CD4-positive, alpha-beta T cell treated with Interleukin-4 for 4 hours (primary cell): ENCODE measurements at places on chromosomes 4 and X.

DNA sequence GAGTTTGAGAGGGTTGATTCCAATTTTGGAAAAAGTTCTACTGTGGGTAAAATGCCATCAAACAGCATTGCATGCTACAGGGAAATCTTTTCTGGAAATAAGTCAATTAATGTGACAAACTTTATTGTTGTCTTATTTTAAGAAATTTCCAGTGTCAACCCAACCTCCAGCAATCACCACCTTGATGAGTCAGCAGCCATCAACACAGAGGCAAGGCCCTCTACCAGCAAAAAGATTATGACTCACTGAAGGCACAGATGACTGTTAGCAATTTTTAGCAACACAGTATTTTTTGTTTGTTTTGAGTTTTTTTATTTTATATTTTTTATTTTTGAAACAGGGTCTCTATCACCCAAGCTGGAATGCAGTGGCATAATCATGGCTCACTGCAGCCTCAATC lies 165.4 kb upstream of the C1QTNF7 start:
- DNase-seq, result no peak

DNA sequence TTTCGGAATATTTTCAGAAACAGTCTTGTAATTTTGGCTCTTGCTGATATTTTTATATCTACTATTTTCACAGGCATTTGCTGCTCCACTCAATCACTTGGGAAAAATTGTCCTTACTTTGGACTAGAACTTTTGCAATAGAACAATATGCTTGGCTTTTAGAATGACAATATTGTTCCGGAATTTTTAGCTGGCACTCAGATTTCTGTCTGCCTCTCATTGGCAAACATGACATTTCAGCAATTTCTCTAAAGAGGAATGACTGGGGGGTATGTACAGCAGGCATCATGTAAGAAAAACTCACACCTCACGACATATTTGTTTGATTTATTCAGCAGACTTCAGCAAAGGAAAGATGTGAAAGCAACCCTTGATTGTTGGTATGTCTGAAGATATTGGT lies 243.6 kb upstream of the GPRIN3 start:
- DNase-seq, result no peak

- no peak for DNase-seq
Observed at GRCh38 chr4:173801361-173801760, 271.3 kb upstream of the HAND2 start.

GRCh38 chrX:97895751-97896150 lies 1012.0 kb downstream of the RPA4 start:
- no peak for DNase-seq

- DNase-seq, result no peak
Observed at GRCh38 chr4:117387072-117387471, 301.7 kb upstream of the TRAM1L1 start.

DNA sequence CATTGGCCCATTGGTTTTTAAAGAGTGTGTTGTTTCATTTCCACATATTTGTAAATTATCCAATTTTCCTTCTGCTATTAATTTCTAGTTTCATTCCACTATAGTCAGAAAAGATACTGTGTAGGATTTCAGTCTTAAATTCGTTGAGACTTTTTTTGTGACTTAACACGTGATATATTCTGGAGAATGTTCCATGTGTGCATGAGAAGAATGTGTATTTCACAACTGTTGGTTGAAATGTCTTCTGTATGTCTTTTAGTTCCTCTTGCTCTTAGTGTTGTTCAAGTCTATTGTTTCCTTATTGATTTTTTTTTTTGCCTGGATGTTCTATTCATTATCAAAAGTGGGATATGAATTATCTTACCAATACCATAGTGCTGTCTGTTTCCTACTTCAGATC lies 606.9 kb downstream of the RPA4 start:
- DNase-seq, result no peak

GRCh38 chr4:36651253-36651652 lies 369.8 kb downstream of the DTHD1 start:
- no peak for DNase-seq

DNA sequence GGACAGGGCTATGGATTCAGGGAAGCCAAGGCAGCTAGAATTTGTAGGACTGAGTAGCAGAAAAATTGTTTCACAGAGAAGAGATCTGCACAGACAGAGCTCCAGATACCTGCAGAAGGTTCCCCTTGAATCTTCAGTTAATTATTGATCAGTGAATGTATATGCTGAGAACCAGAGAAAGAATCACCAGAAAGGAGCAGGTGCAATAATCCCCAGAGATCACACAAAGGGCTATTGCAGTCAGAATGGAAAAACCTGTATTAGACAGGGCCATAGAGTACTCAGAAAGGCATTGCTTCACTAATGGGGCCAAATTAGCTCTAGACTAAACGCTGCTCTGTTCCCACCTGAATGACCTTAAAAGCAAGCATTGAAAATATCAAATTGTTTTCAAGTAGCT lies 35.5 kb upstream of the SMAD1 start:
- no peak for DNase-seq

GRCh38 chr4:171676555-171677215 lies 136.5 kb upstream of the GALNTL6 start:
- no peak for DNase-seq

DNA sequence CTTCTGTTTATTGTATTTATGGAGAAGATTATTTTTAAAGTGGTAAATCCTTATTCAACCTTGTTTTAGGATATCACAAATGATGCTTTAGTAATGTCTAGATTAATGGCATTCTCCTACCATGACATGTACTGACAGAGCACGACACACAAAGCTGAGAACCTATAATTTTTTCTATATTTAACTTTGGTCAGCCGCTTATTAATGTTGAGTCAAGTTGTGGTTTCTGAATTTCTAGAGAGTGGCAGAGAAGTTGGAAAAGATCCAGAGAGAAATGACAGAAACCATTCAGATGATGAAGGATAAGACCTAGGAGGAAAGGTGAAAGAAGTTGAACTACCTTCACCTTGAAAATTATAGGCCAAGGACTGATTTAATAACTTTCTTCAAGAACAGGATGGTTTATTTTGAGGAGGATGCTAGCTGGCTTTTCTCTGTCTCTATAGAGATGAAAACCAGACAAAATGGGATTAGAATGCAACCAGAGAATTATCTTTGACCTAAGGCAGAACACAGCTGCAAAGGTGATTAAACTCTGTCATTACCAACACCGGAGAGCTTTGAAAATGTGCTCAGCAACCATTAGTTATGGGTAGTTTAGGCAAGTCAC lies 62.6 kb upstream of the TSPAN5 start:
- DNase-seq, result no peak

DNA sequence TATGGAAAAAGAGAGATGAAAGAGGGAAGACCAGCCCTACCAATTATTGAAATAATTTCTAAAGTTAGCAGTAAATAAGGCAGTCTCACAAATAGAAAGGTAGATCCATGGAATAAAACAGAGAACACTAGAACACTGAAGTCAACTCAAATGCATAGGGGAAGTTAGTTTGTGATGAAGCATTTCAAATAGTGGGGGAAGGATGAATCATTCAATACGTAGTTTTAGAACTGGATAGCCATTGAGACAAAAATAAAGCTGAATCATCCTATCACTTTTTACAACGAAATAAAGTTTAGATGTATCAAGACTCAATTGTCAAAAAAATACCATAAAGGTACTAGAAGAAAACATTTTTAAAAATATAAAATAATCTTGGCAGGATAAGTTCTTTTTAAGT lies 143.2 kb upstream of the DGKK start:
- no peak for DNase-seq

DNA sequence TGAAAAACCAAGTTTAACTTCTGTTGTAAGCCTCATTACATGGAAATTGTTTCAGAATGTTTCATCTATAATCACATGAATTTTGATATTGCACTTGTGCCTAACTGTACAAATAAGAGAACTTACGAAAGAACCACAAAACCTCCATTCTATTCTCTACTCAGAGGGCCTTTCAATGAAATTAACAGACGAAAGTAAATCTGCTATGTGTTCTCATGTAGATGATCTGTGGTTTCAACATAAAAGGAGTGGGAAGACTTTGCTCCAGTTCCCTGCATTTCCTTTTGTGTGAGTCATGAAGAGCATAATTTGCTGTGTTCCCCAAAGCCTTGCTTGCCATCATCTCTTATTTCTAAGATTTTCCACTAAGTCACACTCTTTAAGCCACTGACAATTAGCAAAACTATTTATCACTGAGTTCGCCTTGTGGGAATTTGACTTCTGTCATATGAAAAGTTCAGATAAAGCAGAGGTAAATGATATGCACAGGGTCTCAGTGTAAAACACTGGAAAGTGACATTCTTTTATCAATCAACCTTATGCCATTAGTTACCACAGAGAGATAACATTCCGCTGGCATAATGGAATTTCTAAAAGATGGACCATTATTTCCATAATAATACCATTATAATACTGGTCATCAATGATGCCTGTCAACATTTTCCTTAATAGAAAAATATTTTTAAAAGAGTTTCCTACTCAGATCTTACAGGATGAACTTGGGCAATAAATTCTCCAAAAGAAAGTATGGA lies 329.8 kb downstream of the NR3C2 start:
- no peak for DNase-seq
